Stimulated activated CD8-positive, alpha-beta memory T cell treated with anti-CD3 and anti-CD28 coated beads, Interleukin-4, amount 100 ng/mL, for 1 hour (primary cell): ENCODE measurements at places on chromosomes 2 and 18.
A peak's percentile ranks its signal among the peaks of the same experiment; 100 is the strongest.

- no peak for DNase-seq
Observed at GRCh38 chr2:1518331-1518803, 105.1 kb downstream of the TPO start.

DNA sequence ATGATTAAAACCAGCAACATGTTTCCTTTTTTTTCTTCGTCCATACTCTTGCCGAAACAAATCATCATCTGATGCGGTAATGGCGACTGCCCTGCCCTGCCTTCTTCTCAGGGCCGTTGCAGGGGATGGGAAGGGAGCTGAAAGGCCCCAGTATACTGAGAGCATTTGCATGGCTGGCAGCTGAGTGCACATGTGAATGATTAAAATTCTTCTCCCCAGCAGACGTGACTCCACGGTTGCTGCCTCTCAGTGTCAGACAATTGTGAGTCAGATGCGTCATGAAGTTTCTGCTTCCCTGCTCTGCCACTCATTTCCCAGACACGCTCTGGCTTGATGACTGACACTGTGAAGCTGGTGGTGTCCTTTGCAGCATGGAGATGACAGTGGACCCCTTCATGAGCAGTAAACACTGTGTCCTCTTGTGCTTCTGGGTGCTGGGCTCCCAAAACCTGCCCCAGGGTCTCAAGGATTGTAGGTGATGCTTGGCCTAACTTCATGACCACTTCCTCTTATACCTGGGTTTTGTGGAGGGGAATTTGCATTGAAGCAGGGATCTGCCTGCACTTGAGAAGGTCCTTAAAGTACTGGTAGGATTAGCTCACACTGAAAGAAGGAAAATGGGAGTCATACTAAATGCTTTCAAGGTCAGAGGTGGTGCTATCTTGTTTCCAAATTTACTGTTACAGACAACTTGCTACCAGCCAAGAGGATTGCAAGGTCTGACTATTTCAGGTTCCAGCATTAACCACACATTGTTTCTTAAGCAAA is 222.5 kb upstream of the COPS8 start:
- no peak for DNase-seq

GRCh38 chr18:77899972-77900754 is 650.5 kb downstream of the GALR1 start:
- no peak for DNase-seq

- no peak for DNase-seq
Observed at GRCh38 chr2:222283634-222284033, 15.2 kb downstream of the PAX3 start.

- no peak for DNase-seq
Observed at GRCh38 chr2:205780645-205781044, 98.3 kb downstream of the NRP2 start.

GRCh38 chr18:45458033-45458432 is 157.2 kb upstream of the SLC14A2 start:
- no peak for DNase-seq

DNA sequence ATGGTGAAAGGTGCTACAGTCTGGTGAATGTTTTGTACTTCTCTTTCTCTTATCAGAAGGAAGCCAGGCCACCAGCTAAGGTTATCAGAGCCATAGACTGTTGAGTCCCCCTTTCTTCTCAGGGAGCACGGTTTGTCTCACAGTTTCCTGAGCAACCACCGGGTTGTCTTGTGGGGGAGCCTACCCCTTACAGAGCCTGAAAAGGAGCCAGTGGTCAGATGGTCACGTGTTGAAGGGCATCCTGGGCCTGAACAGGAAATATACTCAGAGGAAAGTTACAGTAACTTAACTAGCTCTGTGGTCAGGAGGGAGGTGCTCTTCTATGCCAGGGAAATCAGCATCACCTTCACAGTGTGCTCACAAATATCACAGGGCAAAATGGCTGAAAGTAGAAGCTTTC is 11.6 kb downstream of the CD28 start:
- DNase-seq, result peak; percentile 14

- no peak for DNase-seq
Observed at GRCh38 chr2:85213404-85213803, 80.2 kb downstream of the TCF7L1 start.

GRCh38 chr2:139020287-139020686 is 240.1 kb upstream of the NXPH2 start:
- DNase-seq, result no peak

DNA sequence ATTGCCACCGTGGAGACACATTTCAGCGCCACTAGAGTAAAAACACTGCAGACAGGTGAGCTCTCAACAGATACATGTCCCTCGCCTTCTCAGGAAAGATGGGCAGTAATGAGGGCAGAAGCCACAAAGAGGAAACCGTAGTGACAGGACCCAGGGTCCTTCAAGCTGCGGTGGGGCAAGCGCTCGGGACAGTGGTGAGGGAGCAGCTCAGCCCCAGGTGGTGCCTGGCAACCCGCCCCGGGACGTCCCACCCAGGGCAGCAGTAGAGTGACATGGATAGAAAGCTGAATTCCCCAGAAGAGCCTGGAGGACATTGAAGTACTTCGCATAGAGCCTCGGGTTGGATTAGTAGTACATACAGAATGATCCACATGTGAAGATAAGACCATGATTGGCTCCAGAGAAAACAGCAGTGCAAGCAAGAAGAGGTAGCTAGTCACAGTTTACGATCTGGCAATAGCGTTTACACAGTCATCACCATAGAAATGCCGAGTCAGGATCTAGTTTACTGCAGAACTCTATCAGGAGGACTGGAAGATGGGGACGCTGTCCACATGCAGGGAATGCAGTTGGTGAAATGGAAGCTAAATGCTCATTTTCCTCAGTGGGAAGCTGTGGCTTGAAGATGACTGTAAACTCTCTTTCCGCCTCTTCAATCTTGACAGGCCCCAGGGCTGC is 37.4 kb upstream of the ALPP start:
- DNase-seq, result no peak

DNA sequence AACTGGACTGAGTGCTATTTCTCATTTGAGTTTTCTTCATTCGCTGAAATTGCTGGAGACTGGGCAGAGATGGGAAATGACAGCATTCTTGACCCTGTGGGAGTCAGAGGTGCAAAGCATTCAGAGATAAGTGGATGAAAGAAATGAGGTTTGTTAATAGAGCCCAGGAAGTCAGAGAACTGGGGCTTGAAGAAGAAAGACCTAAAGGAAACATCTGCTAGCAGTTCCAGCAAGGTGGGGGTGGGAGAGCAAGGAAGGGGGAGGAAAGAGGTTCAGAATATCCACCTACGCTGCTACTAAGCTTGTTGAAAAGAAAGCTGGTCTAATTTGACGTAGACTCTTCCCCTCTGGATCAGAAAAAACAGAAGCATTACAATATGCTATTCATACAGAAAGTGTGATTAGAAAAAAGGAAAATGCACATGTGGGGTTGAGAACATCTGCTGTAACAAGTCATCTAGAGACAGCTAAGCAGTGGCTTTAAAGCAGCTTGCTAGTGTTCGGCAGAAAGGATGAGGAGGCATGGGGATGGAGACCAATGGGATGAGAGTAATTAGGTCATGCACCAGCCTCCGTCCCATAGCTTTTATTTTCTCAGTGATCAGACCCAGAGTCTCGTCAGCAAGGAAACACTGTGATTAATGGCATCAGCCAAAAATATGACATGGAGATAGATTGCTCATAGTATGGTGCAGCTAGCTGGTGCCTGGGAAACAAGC is 29.7 kb downstream of the NAB1 start:
- DNase-seq, result no peak

DNA sequence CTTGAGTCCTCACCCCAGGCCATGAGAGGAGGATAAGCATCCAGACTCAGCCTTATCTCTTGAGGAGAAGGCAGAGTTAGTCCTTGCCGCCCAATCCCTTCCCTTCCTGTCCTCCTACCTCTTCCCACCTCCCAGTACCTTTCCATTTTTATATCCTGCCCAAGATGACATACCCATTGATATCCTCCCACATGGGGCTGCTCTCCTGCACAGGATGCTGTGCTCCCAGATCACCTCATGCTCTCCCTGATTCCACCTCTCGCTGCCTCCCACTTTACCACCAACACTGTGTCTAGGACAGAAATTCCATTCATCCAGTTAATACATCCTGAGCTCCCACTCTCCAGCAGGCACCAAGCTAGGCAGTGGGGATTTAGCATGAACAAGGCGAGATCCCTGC is 182.4 kb downstream of the GFPT1 start:
- DNase-seq, result no peak

- no peak for DNase-seq
Observed at GRCh38 chr2:43123486-43123885, 102.9 kb downstream of the ZFP36L2 start.

GRCh38 chr2:6368281-6368680 is 497.4 kb downstream of the CMPK2 start:
- DNase-seq, result no peak

DNA sequence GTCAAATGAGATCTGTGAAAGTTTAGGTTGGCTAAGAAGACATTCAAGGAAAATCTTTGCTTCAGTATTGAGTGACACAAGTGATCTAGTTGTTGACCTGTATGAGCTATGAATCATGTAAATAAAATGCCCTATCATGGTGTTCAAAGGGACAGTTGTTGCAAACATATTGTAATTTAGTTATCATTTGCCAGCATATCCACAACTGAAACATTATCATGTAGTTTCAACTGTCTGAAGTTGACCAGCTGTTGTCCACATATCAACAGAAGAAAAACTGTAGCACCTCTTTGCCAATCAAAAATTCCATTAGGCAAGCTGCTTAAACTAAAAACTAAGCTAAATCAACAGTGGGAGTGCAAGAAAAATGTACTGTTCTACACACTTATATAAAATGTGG is 527.1 kb upstream of the NRXN1 start:
- no peak for DNase-seq

DNA sequence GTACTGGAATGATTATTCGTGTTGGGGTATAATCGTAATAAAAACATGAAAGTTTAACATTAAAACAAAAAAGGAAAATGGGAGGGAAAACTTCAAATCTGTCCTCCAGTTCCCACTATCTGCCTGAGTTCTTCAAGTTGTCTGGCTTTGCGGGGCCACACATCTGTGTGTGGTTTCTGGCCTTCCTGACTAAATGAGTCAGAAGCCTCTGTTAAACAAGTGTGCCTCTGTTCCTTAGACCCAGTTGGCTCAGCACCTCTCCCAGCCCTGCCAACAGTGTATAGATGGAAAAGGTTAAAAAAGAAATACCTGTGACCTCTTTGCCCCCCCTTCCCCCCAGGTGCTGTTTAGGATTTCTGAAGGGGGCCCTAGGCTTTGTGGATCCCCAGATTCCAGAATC is 30.2 kb downstream of the XDH start:
- no peak for DNase-seq

- no peak for DNase-seq
Observed at GRCh38 chr2:97844311-97844859, 131.0 kb downstream of the ZAP70 start.

DNA sequence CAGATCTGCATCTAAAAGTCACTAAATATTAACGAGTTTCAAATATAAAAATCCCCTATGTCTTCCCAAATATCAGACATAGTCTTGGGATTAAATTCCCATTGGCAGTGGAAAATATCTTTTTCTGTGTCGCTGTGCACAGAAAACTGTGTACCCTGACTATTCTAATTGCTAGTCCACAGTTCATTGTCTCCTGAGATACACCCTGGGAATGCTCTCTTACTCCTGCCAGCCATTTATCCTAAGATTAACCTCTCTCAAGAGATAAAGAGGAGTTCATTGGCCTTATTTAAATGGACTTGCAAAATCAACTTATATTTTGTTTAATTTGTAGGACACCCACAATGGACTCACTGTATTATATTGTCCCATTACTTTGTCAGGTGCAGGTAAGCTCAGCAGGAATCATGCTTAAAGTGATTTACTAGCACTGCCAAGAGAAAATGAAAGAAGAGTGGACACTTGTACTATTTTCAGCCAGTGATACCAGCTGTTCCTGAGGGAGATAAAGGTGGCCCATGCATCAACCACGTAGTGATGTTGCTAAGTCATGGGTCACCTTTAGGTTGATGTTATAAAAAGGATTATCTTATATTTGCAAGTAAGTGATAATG is 553.8 kb downstream of the PIK3C3 start:
- DNase-seq, result no peak

GRCh38 chr2:241953324-241953928 is 83.9 kb downstream of the RTP5 start:
- DNase-seq, result no peak

- DNase-seq, result no peak
Observed at GRCh38 chr2:138665937-138666336, 114.3 kb downstream of the NXPH2 start.

DNA sequence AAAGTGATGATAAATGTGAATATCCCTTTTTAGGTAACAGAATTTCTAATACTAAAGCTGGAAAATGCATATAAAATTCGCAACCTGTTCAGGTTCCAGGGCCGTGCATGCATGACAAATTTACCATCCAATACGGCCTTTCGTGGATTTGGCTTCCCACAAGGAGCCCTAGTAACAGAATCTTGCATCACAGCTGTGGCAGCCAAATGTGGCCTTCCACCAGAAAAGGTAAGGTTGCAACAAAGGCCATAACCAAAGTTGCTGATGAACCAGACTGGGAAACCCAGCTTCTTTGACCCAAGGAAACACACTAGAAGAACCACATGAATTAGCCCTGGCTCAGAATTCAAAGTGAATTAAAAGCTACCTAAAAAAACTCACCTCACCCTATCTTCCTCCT is 49.6 kb upstream of the BZW1 start:
- no peak for DNase-seq

DNA sequence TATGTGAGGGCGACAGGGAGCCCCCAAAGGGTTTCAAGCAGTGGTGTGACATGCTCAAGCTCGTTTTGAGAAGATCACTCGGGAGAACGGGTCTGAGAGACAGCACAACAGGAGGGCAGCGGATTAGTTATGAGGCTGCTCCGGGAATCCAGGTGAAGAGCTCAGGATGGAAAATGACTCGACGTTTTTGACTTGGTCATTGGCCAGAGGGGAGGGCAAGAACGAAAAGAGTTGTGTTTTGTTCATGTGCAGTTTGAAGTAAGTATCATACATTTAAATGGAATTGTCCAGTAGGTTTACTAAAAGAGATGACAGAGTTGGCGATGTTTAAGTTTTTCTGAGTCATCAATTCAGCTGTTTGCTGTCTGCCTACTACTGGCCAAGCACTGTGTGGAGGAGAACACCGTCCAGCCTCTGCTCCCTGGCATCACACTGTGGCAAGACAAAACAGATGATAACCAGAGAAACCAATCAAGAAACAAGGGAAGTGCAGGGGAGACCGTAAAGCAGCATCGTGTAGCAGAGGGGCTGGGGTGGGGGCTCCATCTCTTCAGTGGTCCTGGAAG is 25.3 kb upstream of the ANXA4 start:
- DNase-seq, result no peak

- no peak for DNase-seq
Observed at GRCh38 chr2:196263181-196263747, 91.9 kb upstream of the STK17B start.
